ENCODE measurements at places on chromosomes 13 and 19.

DNA sequence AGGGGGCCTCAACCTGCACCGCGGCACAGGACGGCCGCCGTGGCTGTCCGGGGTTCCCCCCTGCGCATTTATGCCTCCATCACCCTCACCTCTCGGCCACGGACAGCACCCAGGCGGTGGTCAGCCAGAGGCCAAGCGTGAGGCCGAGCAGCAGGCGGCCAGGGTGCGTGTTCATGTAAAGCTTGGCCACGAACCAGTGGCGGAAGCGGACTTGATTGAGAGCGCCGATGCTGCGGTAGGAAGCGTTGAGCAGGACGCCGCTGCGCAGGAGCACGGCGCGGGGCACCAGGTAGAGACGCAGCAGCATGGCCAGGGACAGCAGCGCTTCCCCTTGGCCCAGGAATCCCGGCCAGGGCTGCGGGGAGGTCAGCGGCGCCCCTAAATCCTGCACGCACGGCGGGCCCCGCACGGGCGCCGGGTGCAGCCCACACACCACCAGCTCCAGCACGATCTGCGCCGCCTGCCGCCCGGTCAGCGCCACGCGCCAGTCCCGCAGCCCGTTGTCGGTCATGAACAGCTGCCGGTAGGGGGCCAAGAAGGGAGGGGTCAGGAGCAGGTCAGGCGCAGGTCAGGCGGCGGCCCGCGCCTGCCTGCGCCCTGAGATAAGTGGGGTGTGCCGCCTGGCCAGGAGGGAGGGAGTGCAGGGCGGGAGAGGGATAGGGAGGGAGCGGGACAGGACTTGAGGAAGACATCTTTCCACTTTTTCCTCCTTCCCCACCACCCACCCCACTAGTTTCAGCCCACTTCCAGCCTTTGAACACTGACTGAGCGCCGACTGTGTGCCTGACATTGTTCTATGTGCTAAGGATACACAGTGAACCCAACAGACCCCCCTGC, 6.5 kb downstream of the KCNN4 start:
- DNase-seq = no peak

GRCh38 chr19:41871573-41872383, 5.3 kb upstream of the CD79A start:
- DNase-seq = peak; percentile 90

- no peak for DNase-seq
Observed at GRCh38 chr19:4737955-4738600, 14.4 kb upstream of the DPP9 start.

GRCh38 chr19:28940751-28941500, 272.0 kb downstream of the UQCRFS1 start:
- no peak for DNase-seq

DNA sequence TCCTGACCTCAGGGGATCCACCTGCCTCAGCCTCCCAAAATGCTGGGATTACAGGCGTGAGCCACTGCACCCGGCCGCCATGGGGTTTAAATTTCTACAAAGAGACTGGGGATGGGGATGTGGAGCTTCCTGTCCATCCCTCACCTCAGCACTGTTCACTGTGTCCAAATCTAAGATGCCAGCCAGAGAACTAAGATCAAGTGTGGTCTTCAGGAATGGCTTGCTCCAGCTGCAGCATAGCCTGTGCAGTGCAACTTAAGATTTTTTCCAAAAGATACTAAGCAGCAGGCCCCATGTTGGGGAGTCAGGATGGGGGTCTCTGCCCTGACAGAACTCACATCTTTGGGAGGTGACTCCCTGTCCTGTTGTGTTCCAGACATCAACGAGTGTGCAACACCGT, 9.3 kb downstream of the ADGRE5 start:
- DNase-seq = no peak

- no peak for DNase-seq
Observed at GRCh38 chr13:75666646-75667351, 30.7 kb downstream of the LMO7 start.

Data from activated CD4-positive, alpha-beta memory T cell treated with anti-CD3 and anti-CD28 coated beads for 36 hours (primary cell).